ENCODE measurements at places on chromosomes 1 and 21.
A peak's percentile ranks its signal among the peaks of the same experiment; 100 is the strongest.

DNA sequence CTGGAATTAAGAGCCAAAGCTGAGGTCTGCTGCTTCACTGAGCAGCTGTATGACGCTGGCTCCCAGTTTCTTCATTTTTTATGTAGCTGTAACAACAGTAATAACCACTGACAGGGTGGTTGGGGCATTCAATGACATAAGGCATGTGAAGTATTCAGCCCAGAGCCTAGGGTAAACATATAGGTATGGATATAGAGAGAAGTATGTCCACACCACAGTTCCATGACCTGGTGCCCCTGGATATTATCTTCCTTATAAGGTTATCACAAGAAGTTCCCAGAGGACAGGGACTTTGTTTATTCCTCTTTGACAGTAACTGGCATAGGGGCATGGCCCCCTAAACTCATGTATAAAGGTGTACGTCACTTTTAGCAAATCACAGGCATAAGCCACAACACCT is 14.7 kb downstream of the RAB42 start:
- no peak for DNase-seq

DNA sequence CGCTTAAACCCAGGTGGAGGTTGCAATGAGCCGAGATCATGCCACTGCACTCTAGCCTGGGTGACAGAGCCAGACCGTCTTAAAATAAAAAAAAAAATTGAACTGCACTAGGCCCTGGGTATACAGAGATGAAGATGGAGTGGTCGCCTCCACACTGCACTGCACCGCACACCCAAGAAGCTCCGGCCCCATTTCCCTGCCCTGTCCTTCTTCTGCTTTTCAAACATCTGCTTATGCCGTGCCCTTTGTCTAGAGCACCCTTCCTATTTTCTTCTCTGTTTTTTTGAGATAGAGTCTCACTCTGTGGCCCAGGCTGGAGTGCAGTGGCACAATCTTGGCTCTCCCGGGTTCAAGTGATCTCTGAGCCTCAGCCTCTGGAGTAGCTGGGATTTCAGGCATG is 17.4 kb downstream of the IQGAP3 start:
- no peak for DNase-seq

- no peak for DNase-seq
Measured at GRCh38 chr1:91349524-91349923, 55.1 kb downstream of the HFM1 start.

DNA sequence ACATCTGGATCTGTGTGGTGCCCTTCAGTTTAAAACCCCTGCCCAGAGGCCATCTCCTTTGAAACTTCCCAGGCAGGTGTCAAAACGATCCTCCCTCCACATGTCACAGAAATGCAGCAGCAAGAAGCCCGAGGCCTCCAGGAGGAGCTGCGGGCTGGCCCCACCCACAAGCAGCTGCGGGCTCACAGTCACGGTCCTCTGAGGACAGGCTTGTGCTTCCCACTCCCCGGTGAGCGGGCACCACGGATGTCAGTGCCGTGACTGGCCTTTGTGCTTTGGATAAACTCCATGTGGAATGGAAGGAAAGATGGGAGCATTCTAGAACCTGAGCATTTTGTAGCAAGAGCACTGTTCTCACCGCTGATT is 65.8 kb downstream of the SIK1 start:
- peak; percentile 25 for DNase-seq

DNA sequence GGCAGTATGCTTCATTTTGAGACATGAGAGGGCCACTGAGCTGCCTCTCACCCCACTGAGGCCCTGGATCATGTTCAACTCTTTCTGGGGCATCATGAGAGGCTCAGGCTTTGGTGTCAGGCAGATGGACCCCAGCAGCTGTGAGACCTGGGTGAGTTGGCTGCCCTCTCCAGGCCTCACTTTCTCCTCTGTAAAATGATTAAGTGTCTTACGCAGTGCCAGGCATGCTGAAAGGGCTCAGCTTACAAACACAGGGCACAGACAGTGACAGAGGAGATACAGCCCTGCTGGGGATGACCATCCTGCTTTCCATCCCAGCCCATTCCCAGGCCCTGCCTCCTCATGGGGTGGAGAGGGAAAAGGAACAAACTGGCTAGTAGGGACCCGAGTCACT is 387.4 kb downstream of the MATN1 start:
- no peak for DNase-seq

DNA sequence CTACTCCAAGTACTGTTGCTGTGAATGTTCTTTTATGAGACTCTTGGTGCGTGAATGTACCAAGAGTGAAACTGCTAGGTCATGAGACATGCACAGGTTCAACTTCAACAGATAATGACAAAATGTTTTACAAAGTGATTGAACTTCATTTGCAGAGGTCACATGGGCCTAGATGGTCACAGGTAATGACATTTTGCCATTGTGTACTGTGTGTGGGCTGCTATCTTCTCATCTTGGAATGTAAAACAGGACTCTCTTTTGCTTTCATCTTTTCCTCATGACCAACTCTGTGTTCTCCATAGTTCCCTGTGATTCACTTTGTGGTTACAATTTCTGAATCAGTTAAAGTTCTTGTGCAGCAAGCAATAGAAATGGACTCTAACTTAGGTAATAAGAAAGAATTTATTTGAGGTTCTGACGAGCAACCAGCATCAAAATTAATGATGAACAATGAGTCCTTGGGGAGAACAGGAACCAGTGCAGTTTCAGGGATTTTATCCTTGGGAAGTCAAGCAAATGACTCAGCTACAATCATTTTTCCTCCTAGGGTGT is 16.2 kb upstream of the TSNAX start:
- no peak for DNase-seq

GRCh38 chr1:184771190-184771691 is 16.6 kb upstream of the EDEM3 start:
- no peak for DNase-seq

GRCh38 chr1:234838182-234838581 is 228.2 kb upstream of the IRF2BP2 start:
- DNase-seq: no peak

DNA sequence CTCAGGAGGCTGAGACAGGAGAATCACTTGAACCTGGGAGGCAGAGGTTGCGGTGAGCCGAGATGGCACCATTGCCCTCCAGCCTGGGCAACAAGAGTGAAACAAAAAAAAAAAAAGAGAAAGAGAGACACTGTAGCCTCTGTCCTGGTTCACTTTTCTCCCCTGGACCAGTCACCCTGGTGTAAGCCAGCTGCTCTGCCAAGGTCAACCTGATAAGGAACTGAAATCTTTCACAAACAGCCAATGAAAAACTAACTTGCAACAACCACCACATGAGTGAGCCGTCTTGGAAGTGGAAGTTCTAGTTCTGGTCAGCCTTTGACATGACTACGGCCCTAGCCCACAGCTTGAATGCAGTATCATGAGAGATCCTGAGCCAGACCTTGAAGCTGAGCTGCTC is 36.8 kb upstream of the CXADR start:
- DNase-seq: no peak

DNA sequence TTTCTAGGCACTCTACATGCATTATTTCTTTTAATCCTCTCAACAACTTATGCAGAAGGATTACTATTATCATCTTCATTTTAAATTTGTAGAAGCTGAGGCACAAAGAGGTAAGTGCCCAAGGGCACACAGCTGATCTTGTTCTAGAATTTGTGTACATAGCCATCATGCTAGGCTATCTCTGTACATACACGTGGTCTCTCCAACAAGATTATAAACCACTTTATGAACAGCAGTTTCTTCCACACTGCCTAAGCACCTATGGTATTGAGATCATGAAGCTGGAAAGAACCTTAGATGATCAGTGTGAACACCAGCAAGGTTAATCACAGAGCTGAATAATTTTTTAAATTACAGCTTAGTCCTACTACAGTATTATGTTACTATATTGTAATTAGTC is 28.9 kb downstream of the UCHL5 start:
- no peak for DNase-seq

DNA sequence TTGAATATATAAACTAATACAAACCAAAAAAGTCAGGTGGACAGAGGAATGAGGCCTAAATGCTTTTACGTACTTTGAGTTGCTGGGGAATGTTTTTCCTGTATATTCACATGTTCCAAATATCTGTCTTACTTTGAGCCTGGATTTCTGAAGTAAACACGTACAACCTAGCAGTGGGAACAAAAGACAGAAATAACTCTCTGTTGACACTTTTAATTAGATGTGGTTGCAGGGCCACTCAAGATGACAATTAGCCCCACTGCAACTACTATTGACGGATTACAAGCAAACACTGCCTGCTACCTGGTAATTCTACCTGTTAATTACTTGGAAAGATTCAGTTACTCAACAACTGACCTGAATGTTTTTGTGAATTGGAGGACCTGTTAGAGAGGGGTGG is 196.9 kb downstream of the TTLL7 start:
- no peak for DNase-seq

DNA sequence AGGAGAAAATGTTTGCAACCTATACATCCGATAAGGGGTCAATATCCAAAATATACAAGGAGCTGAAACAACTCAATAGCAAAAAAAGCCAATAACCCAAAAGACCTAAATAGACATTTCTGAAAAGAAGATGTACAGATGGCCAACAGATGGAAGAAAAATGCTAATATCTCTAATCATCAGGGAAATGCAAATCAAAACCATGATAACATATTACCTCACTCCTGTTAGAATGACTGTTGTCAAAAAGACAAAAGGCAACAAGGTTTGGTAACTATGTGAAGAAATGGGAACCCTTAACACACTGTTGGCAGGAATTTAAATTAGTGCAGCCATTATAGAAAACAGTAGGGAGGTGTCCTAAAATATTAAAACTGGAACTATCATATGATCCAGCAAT is 74.7 kb downstream of the LEPR start:
- DNase-seq: no peak

DNA sequence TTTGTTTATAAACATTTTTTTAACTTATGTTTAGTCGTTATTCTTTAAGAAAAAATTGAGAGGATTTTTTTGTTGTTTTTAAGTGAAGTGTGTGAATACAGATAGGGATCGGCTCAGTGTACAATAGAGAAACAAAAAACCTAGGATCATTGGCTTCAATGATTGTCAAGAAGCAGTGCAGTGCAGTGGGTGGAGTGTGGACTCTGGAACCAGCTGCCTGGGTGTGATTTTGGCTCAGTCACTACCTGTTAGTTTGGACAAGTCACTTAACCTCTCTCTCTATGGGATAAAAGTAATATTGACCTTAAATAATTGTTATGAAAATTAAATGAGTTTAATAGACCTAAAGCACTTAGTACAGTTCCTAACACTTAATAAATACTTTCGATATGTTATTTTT is 41.3 kb downstream of the SCCPDH start:
- DNase-seq: no peak

GRCh38 chr1:102151242-102151641 is 154.5 kb upstream of the OLFM3 start:
- DNase-seq: no peak

GRCh38 chr1:185776522-185776921 is 42.3 kb downstream of the HMCN1 start:
- DNase-seq: no peak

GRCh38 chr1:100869996-100870395 is 24.6 kb downstream of the EXTL2 start:
- no peak for DNase-seq

- peak; percentile 34 for DNase-seq
Measured at GRCh38 chr1:41322835-41323234, 38.4 kb upstream of the FOXO6 start.

DNA sequence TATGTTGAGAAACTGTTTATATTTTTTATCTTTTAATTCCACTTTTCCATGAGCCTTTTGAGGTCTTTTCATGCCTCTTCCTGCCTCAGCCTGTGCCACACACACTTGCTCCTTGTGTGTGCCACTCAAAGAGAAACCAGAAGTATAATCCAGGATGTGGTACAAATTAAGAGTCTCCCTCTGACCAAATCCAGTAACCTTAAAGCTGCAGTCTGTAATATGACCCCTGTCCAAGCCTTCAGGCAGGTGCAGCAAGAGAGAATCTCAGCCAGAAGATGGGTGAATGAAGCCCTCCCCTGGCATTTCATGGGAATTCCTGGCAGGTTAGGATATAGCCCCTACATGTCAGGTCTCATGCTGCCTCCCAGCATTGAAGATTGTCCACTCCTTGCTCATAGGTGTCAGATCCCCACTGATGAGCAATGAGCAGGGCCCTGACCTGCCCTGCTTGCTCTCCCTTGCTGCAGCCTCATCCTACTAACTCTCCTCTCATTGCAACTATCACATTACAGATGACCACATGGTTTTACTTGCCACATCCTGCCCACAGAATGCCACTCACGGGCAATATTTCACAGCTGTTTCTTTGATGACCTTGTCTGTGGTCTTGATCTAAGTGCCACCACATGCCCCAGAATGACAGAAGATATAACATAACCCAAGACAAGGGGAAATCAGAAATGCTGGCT is 169.3 kb downstream of the SEC16B start:
- DNase-seq: no peak

- no peak for DNase-seq
Measured at GRCh38 chr1:15777909-15778707, 19.5 kb downstream of the FBLIM1 start.

DNA sequence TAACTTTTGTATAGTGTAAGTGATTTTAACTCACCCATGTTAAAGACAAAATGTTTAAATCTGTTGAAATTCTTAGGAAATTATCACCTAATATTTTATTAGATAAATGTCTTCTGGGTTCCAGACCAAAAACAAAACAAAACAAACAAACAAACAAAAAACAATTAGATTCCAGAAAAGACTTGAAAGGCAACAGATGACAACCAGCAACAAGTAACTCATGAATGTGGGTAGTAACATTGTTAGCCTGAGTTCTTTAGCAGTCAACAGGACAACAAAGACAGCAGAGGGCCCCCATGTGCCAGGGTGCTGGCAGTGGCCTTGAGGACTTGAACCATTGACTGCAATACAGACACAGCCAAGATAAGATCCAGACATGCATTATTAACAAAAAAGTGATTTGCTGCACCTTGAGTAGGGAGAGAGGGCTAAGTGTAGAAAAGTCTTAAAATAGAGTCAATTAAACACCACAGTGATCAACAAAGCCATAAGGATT is 2.4 kb upstream of the CD247 start:
- DNase-seq: no peak

- DNase-seq: no peak
Measured at GRCh38 chr1:204651843-204652421, 33.6 kb downstream of the LRRN2 start.

DNA sequence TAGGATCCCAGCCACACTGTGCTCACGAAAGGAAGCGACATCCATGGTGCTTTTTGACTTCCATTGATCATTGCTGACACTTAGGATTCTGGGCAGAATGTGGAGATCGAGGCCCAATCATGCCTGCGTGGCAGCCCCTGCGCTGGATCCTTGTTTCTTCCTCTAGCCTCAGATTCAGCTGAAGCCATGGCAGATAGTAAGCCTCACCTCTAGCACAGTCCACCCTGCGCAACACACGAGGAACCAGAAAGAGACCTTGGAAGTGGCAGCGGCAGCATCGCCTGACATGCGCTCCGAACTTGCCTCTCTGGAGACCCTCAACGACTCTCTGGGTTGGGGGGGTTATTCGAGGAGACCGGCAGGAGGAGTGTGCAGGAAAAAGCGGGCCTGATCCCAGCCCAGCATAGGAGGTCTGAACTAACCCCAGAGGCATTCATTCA is 10.6 kb downstream of the HLX start:
- no peak for DNase-seq

- no peak for DNase-seq
Measured at GRCh38 chr1:107673006-107673405, 292.0 kb downstream of the VAV3 start.

GRCh38 chr1:3457910-3458883 is 3.7 kb downstream of the ARHGEF16 start:
- DNase-seq: no peak
